ENCODE measurements at places on chromosomes 5 and 9.

DNA sequence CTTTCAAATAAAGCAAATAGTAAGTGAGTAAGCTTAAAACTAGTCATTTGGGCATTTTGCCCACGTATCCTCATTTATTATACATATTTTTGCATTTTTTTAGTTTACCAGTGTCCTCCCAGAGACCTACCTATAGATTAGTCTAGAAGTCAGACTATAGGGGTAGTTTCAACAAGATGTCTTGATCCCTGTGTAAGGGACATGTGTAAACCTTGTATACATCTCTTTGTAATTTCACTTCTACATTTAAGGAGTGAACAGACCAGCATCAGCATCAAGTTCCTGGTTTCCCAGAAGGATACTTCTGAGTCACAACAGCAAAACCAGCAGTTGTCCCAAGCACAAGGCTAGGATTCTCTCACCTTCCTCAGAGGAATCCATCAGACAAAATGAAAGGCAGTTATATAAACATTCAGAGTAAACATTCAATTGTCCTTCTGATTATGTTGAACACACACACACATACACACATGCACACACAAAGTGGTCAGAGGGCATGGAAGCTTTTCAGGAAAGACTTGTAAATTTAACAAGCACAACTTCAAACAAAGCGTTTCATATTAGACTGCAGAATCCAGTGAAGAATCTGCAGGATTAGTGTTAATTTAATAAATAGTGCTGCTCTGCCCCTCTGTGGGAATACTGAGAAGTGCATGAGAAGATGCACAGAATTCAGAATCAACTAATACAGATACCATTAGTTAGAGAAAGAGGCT lies 55.4 kb downstream of the HINT1 start:
- DNase-seq = peak; percentile 4

GRCh38 chr9:137811283-137811870 lies 66.2 kb upstream of the CACNA1B start:
- DNase-seq = no peak

DNA sequence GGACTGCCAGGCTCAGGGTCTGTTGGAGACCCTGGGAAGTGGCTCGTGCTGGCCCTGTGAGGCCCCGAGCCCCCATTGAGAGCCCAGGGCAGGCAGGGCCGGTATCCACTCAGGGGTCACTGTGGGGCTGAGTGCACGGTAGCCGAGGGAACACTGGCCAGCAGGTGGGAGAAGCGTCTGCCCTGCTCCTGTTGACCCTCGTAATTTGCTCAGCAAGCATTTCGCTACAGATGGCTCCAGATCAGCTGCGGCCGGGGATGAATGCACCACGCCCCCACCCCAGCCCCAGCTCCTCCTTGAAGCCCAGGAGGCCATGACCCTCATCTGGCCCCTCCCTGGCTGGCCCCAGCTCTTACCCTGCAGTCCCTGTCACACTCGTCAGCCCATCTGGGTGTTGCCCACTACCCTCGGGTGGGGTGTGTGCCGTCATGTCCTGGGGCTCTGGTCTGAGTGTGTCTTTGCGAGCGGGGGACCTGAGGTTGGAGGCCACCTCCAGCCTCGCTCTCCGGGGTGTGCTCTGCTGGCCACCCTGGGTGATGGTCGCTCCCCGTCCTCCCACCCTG lies 6.1 kb upstream of the NRARP start:
- no peak for DNase-seq

DNA sequence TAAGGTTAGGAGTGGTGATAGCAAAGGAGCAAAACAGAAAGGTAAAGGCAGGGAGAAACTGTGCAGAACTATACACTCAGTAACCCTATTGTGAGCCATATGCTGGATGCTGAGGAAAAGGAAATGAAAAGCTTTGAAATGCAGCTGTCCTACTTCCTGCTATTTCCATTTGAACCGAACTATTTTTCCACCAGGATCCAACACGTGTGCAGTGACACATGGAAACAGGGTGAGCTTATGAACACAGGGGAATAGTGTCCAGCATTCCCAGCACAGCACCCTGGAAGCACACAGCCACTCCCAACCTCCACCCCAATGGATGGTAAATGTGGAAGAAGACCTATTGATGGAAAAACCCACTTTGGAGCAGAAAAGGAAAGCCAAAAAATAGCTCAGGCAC lies 69.0 kb upstream of the SLC12A2 start:
- no peak for DNase-seq

DNA sequence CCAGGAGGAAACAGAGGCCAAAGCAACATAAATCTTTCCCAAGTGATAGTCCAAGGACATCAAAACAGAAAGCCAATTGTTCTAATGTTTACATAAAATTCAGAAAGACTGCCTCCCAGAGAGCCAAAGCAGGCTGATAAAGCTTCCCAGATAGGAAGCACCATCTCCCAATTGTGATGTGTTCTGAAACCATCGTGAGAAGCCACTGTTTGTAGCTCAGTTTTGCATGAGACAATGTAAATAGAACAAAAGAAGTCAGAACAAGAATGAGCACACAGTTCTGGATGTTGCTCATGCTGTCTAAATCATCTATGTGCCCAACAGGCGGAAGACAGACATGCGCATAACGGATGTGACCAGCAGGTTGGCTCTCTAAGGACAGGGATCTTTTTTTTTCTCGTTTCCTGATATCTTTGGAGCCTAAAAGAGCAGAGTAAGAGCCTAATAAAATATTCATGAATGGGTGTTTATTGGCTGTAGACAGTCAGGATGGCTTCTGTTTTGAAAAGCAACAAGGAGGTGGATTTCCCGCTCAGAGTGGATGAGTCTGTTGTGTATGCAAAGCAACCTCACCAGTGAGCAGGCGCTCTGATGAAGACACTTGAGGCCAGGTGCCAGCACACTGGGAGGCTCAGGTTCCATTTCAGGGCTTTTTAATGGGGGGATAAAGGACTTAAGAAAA lies 113.6 kb downstream of the GNA14 start:
- DNase-seq = no peak

- DNase-seq = no peak
Observed at GRCh38 chr5:2009986-2010914, 127.5 kb upstream of the IRX4 start.

DNA sequence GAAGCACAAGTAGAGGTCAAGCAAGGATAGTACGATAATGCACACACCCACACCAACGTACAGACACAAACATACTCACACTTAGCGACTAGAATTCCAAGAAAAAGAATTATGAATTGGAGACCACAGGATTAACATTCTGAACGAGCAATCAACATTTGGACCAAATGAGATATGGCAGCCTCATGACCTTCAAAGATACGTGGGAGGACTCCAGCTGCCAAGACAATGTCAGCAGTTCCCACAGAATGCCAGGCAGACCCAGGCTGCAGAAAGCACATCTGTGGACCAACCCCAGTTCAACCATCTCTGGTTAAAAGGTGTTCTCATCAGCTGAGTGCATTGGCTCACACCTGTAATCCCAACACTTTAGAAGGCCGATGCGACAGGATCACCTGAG lies 187.6 kb upstream of the GRAMD2B start:
- no peak for DNase-seq

DNA sequence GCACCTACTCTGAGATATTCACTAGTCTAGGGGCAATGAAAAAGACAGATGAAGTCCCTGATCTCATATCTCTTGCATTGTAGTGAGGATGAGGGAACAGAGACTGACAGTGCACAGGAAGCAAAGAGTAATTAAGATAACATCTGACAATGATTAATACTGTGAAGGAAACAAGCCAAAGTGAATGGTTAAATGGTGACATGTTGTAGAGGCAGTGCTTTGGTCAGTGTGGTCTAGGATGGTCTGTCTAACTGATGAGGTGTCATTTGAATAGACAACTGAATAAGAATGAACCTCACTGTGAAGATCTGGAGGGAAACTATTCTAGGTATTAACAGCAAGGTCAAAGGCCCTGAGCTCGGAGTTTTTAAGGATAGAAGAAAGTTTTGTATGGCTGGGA lies 333.3 kb upstream of the GRIA1 start:
- DNase-seq = no peak

- DNase-seq = no peak
Observed at GRCh38 chr9:124322618-124323432, 65.1 kb downstream of the NEK6 start.

- no peak for DNase-seq
Observed at GRCh38 chr5:149299451-149300054, 27.9 kb downstream of the AFAP1L1 start.

DNA sequence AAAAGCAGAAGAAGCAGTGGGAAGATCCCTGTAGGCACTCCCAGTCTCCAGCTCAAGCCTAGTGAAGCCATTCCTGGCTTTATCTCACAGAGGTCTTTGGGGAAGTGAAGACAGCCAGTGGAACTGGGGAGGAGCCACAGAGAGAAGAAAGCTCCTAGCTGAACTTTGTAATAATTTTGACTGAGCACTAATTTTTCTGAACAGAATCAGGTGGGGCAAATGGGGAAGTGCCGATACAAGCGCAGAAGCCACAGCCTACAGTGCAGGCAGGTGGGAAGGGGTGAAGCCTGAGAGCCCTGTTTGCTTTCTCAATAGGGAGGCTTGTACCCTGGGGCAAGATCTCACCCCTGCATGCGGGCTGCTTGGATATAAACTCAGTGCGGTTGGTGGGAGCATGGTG lies 48.4 kb upstream of the SNAPC3 start:
- no peak for DNase-seq
